Activated T-cell treated with anti-CD3 and anti-CD28 coated beads for 4 hours (primary cell): ENCODE measurements at places on chromosomes 11 and 22.

DNA sequence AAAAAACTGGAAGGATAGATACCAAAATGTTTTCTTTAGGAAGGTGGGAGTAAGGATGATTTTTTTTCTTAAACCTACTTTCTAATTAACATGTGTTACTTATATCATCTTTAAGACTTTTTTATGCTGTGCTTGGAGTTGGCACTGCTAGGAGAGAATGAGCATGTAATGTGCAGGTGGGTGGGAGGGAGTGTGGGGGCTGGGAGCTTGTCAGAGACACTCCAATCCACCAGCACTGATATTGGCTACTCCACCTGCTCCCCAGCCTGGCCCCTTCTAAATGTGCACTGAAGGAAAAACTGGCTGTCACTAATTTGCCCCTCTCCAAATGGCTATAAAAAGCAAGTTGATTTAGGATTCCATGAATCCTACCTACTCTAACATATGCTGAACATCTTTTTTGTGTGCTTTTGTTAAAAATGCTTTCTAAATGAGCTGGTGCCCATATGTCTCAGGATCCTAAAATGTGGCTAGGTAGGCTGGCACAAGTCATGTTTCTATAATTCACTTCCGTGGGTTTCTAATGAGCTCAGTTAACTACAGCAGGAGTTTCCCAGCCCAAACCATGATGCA is 44.3 kb upstream of the BMAL1 start:
- no peak for DNase-seq

DNA sequence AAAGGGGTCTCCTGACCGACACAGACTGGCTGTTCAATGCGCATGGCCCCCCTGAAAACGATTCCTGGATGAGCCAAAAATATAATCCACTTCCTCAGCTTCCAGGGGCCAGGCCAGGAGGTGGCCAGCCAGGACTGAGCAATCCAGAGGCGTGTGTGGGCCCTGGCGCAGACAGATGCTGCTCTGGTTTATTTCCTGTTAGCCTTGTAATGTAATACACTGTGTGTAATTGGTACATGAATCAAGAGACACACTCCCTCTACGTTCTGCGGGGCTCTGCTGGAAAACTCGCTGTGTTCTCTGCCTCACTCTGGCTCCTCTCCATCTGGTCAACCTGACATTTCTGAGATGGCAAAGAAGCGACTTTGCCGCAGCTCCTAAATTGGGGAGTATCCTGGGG is 26.3 kb upstream of the ISX start:
- DNase-seq: no peak

DNA sequence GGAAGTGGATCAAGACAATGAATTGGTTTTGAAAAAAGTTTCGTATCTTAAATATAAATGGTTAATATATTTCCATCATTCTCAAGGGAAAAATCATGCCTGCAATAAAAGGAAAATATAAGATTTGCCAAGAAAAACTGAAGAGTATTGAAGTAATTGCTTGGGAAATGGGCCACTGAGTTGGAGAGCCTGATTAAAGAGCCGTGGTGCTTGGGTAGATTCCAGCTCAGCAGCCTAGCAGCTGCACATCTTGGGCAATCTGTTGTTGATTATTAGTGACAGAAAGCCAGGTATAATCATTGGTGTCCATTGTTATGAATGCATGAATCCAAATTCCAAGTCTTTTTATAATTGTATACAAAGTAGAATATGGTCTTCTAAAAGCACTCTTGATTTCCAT is 800.9 kb upstream of the CHORDC1 start:
- no peak for DNase-seq

- no peak for DNase-seq
These were observed 1075.5 kb downstream of the OPCML start for GRCh38 chr11:132456751-132457328.

DNA sequence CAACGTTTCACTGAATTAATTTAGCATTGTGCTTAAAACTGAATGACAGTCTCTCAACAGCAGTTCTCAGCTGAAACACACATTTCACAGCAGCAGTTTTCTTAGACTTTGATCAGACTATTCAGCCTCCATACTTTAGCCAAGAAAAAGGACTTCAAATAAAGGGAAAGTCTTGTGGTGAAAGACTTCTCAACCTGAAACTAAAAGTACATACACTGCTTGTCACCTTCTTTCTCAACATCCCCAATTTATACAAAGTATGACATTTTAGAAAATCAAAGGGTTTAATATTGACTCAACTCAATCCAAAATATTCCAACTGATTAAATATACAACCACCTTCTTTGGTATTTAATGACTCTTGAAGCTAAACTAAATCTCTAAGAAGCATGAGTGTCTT is 419.0 kb downstream of the LRRC4C start:
- DNase-seq: no peak

DNA sequence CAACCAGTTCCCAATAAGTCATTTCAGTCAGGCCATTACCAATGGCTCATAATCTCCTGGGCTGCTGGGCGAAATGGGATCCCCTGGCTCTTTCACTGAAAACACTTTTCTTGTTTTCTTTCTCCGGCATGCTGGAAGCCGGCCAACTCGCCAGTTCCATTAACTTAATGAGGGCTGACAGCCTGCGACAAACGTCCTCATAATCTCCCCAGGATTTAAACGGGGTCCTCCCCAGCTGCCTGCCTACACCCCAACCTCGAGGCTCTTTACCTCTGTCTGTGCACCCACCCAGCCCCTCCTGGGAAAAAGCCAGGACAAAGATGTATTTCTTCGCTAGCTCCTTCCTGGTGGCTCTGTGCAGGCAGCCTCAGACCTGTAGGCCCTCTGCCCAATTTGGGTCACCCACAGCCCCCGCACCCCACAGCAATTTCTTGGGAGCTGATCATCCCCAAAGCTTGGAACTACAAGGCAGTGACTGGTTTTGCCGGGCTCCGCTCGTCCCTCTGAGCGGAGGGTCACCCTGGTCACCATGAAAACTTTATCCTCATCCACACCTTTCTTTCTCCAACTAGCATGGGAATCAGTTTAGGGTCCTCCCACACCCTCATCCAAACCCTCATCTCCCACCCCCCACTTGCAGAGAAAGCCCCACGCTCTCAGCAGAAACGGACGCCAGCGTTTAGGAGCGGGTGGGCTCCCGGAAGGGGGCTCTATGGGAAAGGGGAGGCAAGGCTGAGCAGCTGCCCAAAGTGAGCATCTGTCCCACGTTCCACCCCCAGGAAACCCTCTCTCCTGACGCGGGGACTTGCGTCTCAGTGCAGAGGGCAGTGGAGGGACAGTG is 51.1 kb upstream of the KCNQ1OT1 start:
- no peak for DNase-seq

DNA sequence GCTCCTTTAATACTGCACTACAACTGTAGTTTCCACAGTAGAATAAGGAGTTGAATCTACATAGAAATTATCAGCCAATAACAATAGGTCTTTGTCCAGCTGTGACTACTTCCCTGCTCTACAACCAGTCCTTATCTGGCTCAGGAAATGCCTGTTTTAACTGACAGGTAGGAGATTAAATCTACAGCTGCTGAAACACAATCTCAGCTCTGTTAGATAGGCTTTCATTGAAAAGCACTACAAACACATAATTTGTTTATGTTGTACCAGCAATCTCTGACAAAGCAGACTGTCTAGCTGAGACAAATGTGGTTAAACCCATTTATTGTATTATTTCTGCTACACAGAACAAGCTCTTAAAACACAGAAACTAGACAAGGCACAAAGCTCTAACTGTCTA is 230.0 kb downstream of the SOX6 start:
- DNase-seq: no peak

- DNase-seq: no peak
These were observed 17.5 kb downstream of the KCNJ5 start for GRCh38 chr11:128908391-128909246.
